Activated CD4-positive, alpha-beta T cell treated with anti-CD3 and anti-CD28 coated beads, Interleukin-2, amount 10 ng/mL, durations not matched to agents 7 days and 5 days (primary cell): ENCODE measurements at places on chromosomes 4 and X. TPM values are rescaled to one million over a fixed set of nuclear protein-coding genes. Genes with fewer than 3 reads are reported as not detected.

Gene PPEF1
- not detected for total RNA-seq

Gene TREX2
- 3.0 TPM for total RNA-seq

Gene CCNA2
- 128 TPM for total RNA-seq

Gene MAP3K15
- total RNA-seq, result 0.07 TPM

Gene CFP
- 25.9 TPM for total RNA-seq

Gene CENPC
- 34.4 TPM for total RNA-seq

Gene NONO
- total RNA-seq, result 680 TPM

GRCh38 chr4:183636503-183636902 is 22.5 kb downstream of the RWDD4 start:
- H3K4me1 ChIP-seq, result peaks cover 9% of the 10 kb centered on the region
- DNase-seq, result no peak
- H3K36me3 ChIP-seq, result peaks cover 3% of the 10 kb centered on the region
- no peak overlapping the region for H3K27ac ChIP-seq

DNA sequence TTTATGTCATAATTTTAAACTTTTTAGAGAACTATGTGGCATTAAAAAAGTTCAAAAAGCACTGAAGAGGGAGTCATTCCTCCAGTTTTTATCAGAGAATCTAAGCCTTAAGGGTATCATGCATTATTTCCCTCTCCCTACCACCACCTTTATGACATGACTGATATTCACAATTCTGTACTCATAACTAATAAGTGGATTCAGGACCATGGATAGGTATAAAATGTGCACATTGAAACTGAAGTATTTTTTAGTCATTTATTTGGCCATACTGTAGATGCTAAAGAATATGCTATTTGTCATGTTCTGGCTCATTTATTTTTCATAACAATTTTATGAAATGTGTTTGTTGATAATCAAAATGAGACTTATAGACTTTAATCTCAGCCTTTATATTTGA is 897.5 kb upstream of the AGA start:
- DNase-seq, result no peak
- H3K27me3 ChIP-seq, result no peaks in the 10 kb centered on the region
- no peaks in the 10 kb centered on the region for H3K36me3 ChIP-seq
- H3K4me3 ChIP-seq, result no peak overlapping the region

DNA sequence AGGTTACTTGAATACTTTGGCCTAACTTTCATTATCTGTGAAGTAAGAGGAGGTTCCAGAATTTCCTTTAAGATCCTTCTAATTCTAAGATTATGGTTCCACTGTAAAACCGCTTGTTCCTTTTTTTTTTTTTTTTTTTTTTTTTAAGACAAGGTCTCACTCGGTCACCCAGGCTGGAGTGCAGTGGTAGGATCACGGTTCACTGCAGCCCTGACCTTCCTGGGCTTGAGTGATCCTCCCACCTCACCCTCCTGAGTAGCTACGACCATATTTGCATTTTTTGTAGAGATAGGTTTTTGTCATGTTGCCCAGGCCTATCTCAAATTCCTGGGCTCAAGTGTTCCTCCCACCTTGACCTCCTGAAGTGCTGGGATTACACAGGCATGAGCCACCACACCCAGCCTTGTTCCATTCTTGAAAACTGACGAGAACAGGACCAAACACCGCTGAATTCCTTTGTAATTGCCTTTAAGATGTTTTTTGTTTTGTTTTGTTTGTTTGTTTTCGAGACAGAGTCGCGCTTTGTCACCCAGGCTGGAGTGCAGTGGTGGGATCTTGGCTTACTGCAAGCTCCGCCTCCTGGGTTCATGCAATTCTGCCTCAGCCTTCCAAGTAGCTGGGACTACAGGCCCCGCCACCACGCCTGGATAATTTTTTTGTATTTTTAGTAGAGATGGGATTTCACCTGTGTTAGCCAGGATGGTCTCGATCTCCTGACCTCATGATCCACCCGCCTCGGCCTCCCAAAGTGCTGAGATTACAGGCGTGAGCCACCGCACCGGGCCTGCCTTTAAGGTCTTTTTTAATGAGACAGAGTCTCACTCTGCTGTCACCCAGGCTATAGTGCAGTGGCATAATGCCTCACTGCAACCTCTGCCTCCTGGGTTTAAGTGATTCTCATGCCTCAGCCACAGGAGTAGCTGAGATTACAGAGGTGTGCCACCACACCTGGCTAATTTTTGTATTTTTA is 6.8 kb downstream of the PDS5A start:
- no peaks in the 10 kb centered on the region for H3K27me3 ChIP-seq
- peaks cover 32% of the 10 kb centered on the region for H3K36me3 ChIP-seq
- peak overlapping the region; percentile 60 for H3K27ac ChIP-seq
- no peak overlapping the region for H3K4me3 ChIP-seq
- peaks cover 46% of the 10 kb centered on the region for H3K4me1 ChIP-seq
- DNase-seq, result no peak

- H3K4me1 ChIP-seq, result no peaks in the 10 kb centered on the region
- H3K27ac ChIP-seq, result no peak overlapping the region
- no peaks in the 10 kb centered on the region for H3K27me3 ChIP-seq
These were observed 68.9 kb downstream of the INPP4B start for GRCh38 chr4:142777045-142777743.

GRCh38 chr4:186570193-186570996 is 15.0 kb upstream of the MTNR1A start:
- no peaks in the 10 kb centered on the region for H3K27me3 ChIP-seq
- no peaks in the 10 kb centered on the region for H3K4me1 ChIP-seq
- H3K36me3 ChIP-seq, result no peaks in the 10 kb centered on the region
- no peak overlapping the region for H3K27ac ChIP-seq
- DNase-seq, result no peak

- no peak for DNase-seq
- no peaks in the 10 kb centered on the region for H3K36me3 ChIP-seq
- no peak overlapping the region for H3K27ac ChIP-seq
- H3K27me3 ChIP-seq, result no peaks in the 10 kb centered on the region
These were observed 216.0 kb upstream of the TAPT1 start for GRCh38 chr4:16442296-16442695.

DNA sequence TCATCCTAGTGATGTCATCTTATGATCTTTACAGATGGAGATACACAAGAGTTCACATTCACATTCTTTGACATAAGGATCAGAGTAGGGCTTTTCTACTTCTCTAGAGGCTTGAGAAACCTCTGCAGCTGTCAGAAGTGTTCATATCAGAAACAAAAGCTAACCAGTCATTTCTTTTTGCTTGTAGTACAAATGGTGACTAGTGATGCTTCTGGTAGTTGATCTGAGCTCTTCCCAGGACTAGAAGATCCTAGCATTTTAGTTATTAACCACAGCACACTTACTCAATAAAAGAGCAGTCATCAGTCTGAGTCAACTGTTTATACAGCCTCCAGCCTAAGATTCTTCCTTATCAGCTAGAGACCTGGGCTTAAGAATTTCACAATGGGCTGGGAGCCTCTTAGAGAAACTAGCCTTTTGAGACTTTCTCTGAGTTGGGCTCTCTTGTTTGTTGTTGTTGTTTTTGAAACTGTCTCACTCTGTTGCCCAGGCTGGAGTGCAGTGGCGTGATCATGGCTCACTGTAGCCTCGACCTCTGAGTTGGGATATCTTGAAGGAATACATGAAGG is 84.1 kb downstream of the TMEM164 start:
- no peaks in the 10 kb centered on the region for H3K27me3 ChIP-seq
- DNase-seq, result no peak
- no peak overlapping the region for H3K4me3 ChIP-seq
- no peak overlapping the region for H3K27ac ChIP-seq
- peaks cover 8% of the 10 kb centered on the region for H3K36me3 ChIP-seq

- no peak for DNase-seq
- no peaks in the 10 kb centered on the region for H3K4me1 ChIP-seq
- H3K36me3 ChIP-seq, result no peaks in the 10 kb centered on the region
- H3K27ac ChIP-seq, result no peak overlapping the region
- H3K4me3 ChIP-seq, result no peak overlapping the region
These were observed 175.8 kb downstream of the COMMD8 start for GRCh38 chr4:47287735-47288134.

GRCh38 chr4:77104791-77105540 is 29.2 kb upstream of the CCNI start:
- no peak overlapping the region for H3K27ac ChIP-seq
- DNase-seq, result no peak
- no peak overlapping the region for H3K4me3 ChIP-seq
- H3K27me3 ChIP-seq, result peaks cover 17% of the 10 kb centered on the region
- peaks cover 9% of the 10 kb centered on the region for H3K4me1 ChIP-seq

DNA sequence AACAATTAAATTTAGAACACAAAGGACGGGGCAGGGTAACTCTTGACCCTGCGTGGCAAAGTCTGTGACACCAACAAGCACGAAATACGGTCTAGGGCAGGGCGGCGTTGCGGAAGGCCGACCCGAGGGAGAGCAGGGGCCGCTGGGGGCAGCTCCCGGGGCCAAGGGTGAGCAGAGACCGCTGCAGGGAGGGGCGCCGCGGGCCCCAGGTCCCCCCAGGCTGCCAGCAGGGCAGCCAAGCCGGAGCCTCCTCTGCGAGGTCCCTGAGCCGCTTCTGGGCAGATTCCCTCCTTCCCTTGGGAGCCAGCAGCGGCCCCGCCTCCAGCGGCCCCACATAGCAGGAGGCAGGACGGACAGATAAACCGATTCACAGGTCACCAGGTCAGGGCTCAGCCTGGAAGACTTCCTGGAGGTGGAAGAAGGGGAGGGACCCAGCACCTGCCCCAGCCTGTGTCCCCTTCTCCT is 90.2 kb downstream of the FAM53A start:
- H3K27me3 ChIP-seq, result peaks cover 15% of the 10 kb centered on the region
- no peaks in the 10 kb centered on the region for H3K4me1 ChIP-seq
- DNase-seq, result no peak
- no peak overlapping the region for H3K4me3 ChIP-seq
- peaks cover 4% of the 10 kb centered on the region for H3K36me3 ChIP-seq

GRCh38 chr4:185339941-185340340 is 55.8 kb downstream of the LRP2BP start:
- peaks cover 31% of the 10 kb centered on the region for H3K4me1 ChIP-seq
- H3K36me3 ChIP-seq, result peaks cover 21% of the 10 kb centered on the region
- no peaks in the 10 kb centered on the region for H3K27me3 ChIP-seq
- DNase-seq, result no peak
- H3K4me3 ChIP-seq, result no peak overlapping the region
- no peak overlapping the region for H3K27ac ChIP-seq

DNA sequence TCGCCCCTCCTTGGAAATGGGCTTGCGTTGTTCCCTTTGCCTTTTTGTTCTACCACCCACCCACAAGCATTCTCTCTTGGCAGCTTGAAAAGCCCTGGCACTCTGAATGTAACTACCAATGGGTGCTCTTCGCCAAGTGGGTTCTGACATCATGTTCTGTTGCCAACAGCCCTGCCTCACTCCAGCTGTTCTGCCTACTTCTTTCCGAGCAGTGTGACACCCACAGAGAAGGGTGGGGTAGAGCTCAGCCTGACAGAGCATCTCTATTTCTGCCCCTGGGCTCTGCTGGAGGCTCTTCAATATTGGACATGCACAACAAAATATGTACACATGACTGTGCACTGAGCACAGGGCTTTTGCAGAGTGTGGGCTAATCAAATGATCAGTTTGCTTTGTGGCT is 15.6 kb upstream of the EXOSC9 start:
- no peak for DNase-seq
- no peak overlapping the region for H3K27ac ChIP-seq
- no peaks in the 10 kb centered on the region for H3K36me3 ChIP-seq
- no peak overlapping the region for H3K4me3 ChIP-seq

- no peaks in the 10 kb centered on the region for H3K36me3 ChIP-seq
- no peak for DNase-seq
- H3K27me3 ChIP-seq, result no peaks in the 10 kb centered on the region
- H3K4me1 ChIP-seq, result no peaks in the 10 kb centered on the region
- no peak overlapping the region for H3K27ac ChIP-seq
- H3K4me3 ChIP-seq, result no peak overlapping the region
These were observed 111.3 kb downstream of the GATB start for GRCh38 chr4:151649479-151649878.

DNA sequence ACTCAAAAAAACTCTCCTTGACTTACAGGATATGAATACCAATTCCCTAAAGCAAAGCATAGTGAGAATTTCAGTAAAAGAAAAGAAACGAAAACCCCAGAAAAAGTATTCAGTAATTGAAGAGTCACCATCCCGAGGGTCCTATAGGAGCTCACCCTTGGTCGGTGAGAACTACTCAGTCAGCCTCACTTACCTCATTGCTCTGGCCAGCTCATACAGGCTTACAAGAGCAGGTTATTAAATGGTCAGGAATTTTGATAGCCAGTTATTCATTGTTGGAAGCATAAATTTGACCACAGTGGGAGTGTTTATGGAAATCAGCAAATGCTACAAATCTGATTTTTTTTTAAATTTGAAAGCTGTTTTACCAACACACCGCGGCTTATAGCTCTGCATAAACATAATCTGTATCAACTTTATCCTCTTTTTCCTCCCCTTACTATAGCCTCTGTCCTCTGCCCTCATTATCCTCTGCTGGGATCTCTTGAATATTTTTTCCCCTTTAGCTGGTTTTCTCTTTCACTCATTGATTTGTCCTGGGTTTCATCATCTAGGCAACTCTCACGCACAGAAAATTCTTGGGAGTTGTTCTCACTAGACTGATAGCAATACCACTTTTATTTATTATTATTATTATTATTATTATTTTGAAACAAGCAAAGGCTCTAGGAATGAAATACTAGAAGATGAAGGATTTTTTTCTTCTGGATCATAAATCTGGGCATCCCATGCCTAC is 11.0 kb upstream of the CXCL2 start:
- no peak overlapping the region for H3K4me3 ChIP-seq
- H3K27ac ChIP-seq, result no peak overlapping the region
- H3K4me1 ChIP-seq, result no peaks in the 10 kb centered on the region
- no peak for DNase-seq
- peaks cover 5% of the 10 kb centered on the region for H3K27me3 ChIP-seq

GRCh38 chr4:117987464-117987863 is 46.8 kb upstream of the NDST3 start:
- H3K4me1 ChIP-seq, result peaks cover 5% of the 10 kb centered on the region
- no peak for DNase-seq
- H3K27ac ChIP-seq, result no peak overlapping the region
- no peak overlapping the region for H3K4me3 ChIP-seq
- no peaks in the 10 kb centered on the region for H3K36me3 ChIP-seq

DNA sequence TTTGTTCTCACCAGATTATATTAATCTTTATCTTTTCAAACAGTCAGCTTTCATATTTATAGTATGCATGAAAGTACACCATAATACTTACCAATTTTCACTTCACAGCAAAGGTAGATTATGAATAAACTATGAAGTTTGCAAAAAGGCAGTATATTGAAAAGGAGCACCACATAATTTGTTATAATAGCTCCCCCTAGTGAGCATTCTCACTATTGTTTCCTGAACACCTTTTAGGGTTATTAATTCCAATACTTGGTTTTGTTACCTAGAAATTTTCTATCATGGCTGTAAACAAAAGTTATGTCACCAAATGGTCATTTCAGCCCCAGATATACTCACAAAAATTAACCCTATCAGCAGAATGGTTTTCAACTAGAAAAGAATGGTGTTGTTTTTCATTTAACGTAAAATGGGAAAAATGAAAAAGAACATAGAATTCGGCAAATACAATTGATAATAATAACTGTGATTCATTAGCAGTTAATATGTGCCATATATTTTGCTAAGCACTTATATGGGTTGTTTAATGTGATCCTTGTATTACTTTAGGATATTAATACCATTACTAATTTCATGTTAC is 30.2 kb upstream of the NKX6-1 start:
- no peaks in the 10 kb centered on the region for H3K4me1 ChIP-seq
- DNase-seq, result no peak
- H3K27me3 ChIP-seq, result peaks cover 14% of the 10 kb centered on the region
- no peak overlapping the region for H3K27ac ChIP-seq
- no peak overlapping the region for H3K4me3 ChIP-seq
- H3K36me3 ChIP-seq, result no peaks in the 10 kb centered on the region
